Astrocyte of the hippocampus (primary cell): ENCODE measurements at places on chromosomes 1 and 21.

- DNase-seq = no peak
Measured at GRCh38 chr1:47554901-47555300, 117.1 kb downstream of the FOXD2 start.

- DNase-seq = peak; percentile 46
Measured at GRCh38 chr1:183025782-183026774, 2.9 kb downstream of the LAMC1 start.

- DNase-seq = no peak
Measured at GRCh38 chr1:85553416-85554335, 26.9 kb upstream of the CCN1 start.

DNA sequence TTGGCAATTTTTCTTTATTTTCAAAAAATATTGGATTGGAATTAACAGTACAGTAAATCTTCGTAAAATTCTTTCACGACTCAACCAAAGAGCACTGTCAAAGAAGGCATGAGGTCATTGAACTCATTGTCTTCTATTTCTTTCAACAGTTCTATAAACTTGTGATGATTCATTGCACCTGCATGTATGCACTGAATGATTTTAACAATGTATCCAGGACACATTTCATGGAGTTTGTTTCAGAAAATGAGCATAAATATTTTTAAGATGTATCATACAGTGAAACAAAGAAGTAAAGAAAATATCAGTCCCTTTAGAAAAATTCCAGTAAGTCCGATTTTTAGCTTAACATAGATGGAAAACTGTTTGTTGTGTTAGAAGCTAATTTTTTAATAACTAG, 33.6 kb upstream of the CD34 start:
- peak; percentile 39 for DNase-seq

GRCh38 chr1:154682254-154682653, 74.3 kb upstream of the ADAR start:
- no peak for DNase-seq

DNA sequence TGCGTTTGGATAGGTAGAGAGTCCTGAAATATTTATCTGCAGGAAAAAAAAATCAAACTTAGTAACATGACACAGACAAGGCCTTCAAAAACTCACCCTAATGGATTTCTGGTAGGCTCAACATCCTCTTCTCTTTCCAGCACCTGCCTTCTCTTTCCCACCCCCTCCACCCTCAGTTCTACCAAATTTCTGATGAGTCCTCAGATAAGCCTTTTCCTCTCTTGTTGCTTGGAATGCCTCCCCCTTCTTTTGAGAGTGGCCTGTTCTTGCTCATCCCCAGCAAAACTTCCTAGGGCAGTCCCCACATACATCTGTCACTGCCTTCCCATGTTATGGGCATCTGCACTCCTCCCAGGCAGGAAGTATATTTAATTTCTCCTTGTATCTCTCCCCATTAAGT, 7.6 kb upstream of the LBR start:
- no peak for DNase-seq

GRCh38 chr1:113557187-113557586, 166.9 kb downstream of the MAGI3 start:
- DNase-seq = no peak

DNA sequence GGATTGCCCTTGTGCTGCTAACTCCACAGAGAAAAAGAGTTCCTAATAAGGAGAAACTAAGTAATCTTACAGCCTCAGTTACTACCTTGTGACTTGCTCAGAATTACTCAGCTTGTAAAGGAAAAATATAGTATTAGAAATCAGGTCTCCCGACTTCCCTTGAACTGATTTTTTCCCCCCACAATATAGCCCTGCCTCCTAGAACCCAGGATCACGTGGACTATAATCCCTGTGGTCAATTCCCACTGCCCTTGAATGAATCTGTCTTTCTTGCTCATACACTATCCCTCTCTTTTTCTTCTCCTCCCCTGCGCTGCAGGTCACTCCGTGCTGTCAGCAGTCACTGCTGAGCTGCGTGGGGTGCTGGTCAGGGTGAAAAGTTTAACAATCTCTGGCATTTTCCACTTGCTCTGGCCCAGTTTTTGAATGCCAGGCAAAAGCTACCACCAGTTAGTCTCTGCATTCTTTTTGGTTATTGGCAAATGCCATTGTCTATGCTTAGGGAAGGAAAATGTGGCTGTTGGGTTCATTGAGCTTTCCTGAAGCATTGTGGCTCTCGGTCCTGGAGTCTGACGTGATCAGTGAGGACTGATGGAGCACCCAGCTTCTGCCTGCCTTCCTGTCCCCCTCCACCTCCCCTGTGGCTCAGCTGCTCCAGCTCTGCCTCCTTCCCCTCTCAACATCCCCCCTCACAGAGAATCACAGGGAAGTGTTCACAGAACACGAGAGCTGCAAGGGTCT, 1.9 kb upstream of the MYOC start:
- DNase-seq = peak; percentile 92

GRCh38 chr1:243465738-243466137, 209.9 kb downstream of the SDCCAG8 start:
- no peak for DNase-seq

DNA sequence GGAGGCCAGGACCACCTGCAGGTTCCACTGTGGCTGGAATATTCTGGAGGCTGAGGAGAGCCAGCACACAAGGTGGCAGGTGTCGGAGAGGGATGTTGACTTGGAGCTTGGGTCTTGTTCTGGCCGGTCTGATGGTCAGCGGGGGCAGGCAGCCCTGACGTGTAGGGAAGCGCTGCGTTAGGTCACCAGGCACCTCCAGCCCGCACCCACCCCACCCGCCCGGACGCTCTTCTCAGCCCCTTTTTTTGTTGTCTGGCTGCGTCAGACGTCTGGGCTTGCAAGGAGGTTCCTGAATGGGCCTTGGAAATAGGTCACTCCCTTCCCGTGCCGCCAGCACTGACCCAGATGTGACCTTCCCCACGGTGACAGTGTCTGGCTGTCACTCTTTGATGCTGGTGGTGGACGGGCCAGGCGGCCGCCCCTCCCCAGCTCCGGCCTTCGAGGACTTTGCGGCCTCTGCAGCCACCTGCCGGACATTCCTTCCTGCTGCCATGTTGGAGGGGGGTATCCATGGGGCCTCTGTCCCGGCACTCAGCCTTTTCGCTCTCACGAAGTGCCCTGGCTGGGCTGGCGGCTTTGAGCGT, 30.1 kb downstream of the SPSB1 start:
- no peak for DNase-seq

DNA sequence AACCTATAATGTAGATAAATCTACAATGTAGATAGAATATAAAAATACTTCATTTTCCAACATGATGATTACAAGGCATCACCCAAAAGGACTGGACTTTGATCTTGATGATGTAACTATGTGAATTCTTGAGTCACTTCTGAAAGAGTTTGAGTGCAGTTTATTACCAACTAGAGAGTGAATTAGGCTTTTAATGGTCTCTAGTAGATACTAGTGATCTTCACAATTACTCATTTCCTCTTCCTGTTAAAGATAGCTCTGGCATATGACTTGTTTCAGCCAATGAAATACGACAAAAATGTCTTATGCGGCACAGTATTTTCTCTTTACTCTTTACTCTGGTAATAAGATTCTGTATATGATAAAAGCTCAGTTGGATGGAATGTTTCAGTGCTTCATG, 1588.1 kb upstream of the B3GALT2 start:
- DNase-seq = no peak

- no peak for DNase-seq
Measured at GRCh38 chr21:33025106-33025488, 638 bp upstream of the OLIG2 start.

GRCh38 chr1:61887076-61887867, 145.0 kb downstream of the PATJ start:
- DNase-seq = peak; percentile 39

- peak; percentile 6 for DNase-seq
Measured at GRCh38 chr1:198187973-198188588, 31.3 kb downstream of the NEK7 start.

DNA sequence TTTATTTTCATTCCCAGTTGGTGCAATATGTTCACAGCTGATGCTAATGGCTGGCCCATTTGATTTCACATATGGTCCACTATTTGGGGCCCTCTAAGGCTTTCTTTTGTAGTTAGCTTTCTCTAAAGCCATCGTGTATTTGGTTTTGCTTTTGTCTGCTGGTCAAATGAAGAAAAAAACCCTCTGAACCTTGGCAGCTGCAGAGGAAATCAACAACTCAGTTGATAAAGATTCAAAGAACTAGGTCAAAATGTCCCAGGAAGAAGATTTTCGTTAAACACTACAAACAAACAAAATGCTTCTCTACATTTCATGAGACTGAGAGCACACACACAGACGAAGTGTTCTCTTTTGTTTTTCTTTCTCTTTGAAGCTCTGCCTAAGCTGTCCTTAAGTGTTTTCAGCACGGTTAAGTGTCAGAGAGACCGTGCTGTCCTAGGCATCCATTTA, 655.0 kb downstream of the RWDD3 start:
- DNase-seq = peak; percentile 9

DNA sequence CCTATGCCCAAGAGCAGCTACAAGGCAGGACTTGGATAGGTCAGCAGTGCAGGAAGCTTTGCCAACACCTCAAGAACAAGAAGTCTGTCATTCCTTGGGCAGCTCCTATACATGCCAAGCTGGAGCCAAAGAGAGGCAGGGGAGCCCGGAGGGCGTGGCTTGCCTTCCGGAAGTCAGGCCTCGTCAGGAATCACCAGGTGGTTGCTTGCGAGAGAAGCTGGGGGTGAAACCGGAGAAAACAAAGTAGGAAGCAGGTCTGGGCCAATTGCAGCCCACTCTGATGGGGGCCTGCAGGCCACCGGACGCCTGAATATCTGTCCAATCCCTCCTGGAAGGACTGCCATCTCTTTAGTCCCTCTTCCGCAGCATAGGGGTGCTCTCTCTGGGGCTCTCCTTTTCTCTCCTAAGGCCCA, 794 bp upstream of the FAM76A start:
- peak; percentile 2 for DNase-seq

DNA sequence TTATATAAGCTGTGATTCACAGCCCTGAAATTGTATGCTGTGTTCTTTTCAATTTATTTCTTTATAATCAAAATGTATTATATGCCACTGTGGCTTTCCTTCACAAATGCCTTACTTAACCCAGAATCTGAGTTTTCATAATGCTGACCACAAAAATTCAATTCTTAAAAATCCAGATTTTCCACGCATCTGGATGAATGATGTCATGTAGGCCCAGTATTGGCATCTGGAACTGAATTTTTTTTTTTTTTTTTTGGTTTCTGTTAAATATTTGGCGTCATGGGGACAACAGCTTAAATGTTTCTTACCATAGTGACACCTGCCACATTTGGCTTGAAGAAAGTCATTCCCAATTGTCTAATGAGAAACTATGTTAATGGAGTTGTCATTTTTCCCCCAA, 296.8 kb downstream of the TM2D1 start:
- no peak for DNase-seq

DNA sequence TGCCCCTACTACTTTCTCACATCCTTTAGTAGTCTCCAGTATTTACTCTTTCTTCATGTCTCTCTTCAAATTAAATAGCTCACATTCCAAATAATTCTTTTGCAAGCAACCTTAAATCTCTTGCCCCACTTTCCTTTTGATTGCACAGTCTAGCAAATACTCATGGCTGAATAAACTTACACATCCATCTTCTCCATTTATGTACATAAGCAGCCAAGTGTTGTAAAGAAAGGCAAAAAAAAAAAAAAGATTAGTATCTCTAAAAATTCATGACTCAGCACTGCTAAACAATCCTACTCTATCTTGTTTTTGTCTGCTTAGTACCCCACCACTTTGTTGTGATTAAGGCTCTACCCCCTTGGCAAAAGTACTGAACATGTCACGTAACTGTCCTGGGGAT, 42.6 kb downstream of the F13B start:
- peak; percentile 3 for DNase-seq

GRCh38 chr1:212731630-212732029, 32.0 kb upstream of the BATF3 start:
- no peak for DNase-seq

GRCh38 chr1:84436876-84437655, 38.8 kb downstream of the DNASE2B start:
- no peak for DNase-seq

GRCh38 chr1:244256086-244256676, 195.5 kb downstream of the ADSS2 start:
- DNase-seq = no peak

GRCh38 chr1:155300553-155301329, 497 bp downstream of the PKLR start:
- DNase-seq = no peak

DNA sequence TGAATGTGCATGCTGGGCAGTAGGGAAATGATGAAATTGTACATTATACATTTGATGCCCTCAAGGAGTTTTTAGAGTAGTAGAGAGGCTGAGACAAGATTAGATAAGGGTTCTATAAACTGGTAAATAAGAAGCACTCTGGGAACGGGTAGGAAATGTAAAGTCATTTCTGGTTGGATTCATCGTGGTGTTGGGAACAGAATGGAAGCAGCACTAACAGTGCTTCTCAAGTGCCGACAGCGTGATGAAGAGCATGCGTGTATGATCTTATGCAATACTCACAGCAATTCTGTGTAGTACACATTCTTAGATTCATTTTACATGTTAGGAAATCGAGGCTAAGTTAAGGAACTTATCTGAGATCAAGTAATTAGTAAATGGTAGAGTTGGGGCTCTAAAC, 45.9 kb downstream of the GPR88 start:
- no peak for DNase-seq

DNA sequence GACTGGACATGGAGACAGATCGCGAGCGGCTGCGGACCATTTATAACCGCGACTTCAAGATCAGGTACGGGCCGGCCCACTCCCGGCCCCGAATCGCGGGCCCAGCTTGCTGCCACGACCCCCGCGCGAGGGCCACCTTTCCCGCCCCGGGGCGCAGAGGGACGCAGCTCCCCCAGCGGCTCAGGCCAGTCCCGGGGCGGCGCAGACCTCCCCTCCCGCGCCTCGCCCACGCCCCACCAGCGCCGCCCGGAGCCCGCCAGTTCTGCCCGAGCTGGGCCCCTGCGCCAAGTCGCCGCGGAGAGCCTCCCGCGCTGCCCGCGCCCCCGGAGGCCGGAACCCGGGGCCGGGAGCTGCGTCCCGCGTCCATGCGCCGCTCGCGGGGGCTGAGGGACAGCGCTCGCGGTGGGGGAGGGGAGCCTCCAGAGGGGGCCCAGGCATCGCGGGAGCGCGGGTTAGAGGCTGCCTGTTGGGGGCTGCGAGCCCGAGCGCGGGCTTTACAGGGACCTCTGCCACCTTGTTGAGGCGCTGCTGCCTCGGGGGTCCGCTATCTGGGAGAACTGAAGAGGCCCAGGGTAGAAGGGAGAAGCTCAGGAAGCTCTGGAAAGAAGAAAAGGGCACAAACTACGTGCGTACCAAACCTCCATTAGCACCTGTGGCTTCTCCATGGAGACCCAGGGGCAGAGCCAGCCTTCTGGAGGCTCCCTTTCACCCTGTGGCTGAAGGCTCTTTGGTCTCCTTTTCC, 698 bp downstream of the MOV10 start:
- peak; percentile 79 for DNase-seq

DNA sequence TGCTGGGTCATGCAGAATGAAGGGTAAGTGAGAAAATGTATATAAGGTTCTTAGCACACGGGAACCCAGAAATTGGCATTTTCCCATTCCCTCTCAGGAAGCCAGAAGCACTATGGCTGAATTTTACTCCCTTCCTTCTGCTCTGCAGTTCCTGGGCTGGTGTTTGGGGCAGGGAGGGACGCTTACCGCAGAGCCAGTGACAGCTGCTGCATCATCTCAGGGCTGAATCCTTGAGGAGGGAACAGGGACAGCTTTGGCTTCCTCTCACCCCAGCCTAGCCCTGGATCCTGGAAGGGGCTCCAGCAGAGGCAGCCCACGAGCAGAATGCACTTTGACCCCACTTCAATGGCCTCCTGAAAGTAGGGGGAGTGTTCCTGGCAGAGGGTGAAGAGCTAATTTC, 12.0 kb downstream of the PLA2G2D start:
- DNase-seq = no peak
